Right ventricle myocardium inferior (tissue), 1 donor: ENCODE measurements at places on chromosomes 5 and 9.

DNA sequence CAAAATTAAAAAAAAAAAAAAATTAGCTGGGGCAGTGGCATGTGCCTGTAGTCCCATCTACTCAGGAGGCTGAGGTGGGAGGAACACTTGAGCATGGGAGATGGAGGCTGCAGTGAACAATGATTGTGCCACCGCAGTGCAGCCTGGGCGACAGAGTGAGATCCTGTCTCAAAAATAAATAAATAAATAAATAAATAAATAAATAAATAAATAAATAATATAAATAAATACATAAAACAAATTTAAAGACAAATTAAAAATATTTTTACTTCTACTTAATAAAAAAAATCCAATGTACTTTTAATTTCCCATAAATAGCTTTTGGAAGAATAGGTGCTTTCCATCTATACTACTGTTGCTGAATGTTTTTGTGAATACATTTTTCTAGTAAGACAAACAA is 598.4 kb upstream of the EDIL3 start:
- DNase-seq, result no peak

- no peak for DNase-seq
These were observed at the start of gene RNF183 for GRCh38 chr9:113302792-113303418. Gene RNF183, minus strand, starts transcription at chr9:113303376. Its CDS starts 5,192 bp downstream, at chr9:113298184.

GRCh38 chr5:6937677-6938076 is 224.4 kb downstream of the TENT4A start:
- no peak for DNase-seq

- no peak for DNase-seq
These were observed 147.5 kb downstream of the PAM start for GRCh38 chr5:102902647-102903046.

GRCh38 chr5:43255704-43256103 is 57.5 kb downstream of the HMGCS1 start:
- DNase-seq, result no peak
